ENCODE measurements at places on chromosomes 2 and 18.

- no peak for DNase-seq
Measured at GRCh38 chr2:149587950-149588487, 444 bp upstream of the MMADHC start.

DNA sequence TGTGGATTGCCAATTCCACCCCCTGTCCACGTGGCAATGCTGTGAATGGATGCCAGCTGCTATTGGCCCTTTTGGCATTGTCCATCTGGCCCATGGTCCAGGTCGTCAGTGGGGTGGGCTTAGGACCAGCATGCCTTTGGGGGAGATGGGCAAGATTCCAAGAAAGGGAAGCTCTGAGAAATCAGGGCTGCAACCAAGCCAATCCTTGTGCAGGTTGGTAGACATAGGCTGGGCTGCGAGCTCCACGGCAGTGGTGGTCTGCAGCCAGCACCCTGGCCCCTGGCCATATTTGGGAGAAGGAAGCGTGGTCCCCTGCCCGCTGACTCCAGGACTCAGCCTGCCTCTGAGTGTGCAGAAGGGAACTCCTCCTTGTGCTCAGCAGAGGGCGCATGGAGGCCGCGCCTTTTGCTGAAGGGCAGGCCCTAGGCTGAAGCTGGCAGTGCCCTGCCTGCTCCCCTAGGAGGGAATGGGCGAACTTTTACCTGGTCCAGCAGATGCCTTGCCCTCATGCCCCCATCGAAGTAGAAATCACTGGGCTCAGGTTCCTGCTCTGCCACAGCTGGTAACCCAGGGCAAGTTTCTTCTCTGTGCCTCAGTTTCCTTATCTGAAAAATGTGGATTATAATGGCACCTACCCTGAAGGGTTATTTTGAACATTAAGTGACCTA is 5.4 kb downstream of the SPR start:
- DNase-seq: peak; percentile 79

DNA sequence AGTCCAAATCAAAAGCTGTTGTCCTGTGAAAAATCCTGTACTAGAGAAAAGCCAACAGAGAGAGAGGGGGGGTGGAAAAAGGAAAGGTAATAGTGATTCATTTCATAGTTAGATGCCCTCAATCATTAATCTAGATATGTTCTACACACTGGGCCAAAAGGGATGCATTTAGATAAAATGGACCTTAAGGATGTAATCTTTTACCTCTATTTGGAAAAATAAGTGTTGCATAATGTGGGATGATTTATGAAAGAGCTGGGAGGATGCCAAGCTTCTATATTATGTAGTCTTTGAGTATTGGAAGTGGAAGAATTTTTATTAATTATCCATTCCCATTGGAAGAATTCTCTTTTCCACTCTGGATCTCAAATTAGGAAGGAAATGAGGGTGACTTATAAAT is 480.5 kb upstream of the ZEB2 start:
- no peak for DNase-seq

DNA sequence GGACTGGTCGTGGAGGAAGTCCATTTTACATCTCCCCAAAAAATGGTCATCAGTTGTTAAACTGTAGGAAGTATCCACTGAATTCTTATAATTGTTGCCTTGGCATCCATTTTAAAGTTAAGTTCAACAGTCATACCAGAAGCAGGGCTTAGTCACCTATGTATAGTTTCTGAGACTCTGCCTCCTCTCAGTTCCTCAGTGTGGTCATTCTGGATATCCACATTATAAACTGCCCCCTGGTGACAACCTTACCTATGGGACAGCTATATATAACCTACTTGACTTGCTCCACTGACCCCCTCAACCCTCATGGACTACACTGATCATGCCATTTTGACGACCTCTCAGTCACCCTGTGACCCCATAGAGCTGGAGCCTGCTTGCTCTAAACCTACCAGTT is 617.0 kb downstream of the LRP1B start:
- no peak for DNase-seq

DNA sequence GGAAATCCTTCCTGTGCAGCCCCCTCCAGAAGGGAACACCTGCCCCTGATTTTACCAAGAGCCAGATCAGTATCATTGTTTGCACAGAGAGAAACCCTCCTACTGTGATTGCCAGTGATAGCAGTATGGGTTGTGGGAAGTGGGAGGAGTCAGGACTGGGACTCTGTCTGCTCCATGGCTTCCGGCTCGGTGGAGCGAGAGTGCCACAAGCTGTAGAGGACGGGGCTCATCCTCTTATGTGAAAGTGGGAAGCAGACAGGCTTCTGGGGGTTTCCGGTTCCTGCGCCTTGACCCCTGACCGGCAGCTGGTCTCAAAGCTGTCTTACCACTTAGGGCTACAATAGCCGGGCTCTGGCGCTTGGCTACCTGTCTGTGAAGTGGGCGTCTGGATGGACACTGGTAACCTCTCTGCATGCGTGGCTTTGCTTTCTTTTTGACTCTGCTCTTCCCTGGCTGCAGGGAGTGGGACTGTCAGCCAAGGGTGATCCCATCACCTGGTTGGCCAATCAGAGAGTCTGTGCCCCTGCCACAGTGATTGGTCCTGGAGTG is 79.7 kb downstream of the BCL2L11 start:
- peak; percentile 31 for DNase-seq

- no peak for DNase-seq
Measured at GRCh38 chr2:69022548-69022947, 9.6 kb downstream of the ANTXR1 start.

- no peak for DNase-seq
Measured at GRCh38 chr18:10715791-10716190, 190.0 kb downstream of the NAPG start.

- DNase-seq: no peak
Measured at GRCh38 chr2:45776160-45776955, 124.9 kb downstream of the PRKCE start.

DNA sequence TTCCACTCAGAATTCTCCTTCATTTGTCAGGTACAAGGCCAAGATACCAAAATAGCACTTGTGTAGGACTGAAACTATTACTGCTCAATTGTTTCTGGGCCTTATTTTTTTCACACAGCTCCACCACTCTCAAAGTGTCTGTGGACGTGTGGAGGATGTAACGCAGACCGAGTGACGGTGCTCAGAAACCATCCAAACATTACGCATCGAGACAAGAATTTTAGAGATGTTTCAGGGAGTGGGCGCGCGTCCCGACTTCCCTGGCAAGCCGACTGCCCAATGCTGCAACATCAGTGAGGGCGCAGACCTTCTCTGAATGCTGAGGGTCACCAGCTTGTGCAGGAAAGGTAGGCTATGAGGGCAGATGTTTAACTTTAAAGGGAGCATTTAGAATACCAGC is 108.4 kb downstream of the GATA6 start:
- no peak for DNase-seq

DNA sequence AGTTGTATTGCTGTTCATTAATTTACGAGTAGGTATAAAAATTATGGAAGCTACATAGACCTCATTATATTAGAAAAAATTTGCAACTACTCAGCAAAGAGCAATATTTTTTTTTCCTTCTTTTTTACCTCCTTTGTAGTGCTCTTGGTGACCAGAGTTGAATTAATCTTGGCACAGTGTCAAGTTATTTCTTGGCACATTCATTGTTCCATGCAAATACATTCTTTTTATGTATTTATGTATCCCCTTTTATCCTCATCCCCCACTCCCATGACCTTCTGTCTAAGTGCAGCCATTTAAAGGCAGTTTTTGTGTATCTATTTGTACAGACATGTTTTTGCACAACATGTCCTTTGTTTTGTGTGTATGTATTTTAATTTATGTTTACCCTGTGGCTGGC is 224.5 kb downstream of the CCDC102B start:
- DNase-seq: no peak

- DNase-seq: no peak
Measured at GRCh38 chr2:241493092-241493491, 15.3 kb downstream of the STK25 start.

- no peak for DNase-seq
Measured at GRCh38 chr2:133459590-133459989, 108.7 kb downstream of the NCKAP5 start.

DNA sequence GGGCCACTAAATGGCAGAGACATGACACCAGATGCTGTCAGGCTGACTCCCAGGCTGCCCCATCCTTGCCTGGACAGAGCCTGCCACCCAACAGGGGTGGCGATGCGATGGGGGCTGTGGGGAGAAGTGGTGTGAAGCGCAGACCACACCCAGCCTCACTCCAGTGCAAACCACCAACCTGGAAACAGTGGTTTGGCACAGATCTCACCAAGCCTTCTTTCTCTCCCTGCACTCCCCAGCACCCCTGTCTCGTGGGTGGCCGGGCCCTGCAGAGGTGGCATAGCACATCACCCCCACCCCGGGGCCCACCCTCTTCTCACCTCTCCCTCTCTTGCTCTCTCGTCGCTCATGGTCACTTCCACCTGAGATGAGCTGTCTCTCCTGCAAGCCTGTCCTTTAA is 32.6 kb downstream of the CIB4 start:
- no peak for DNase-seq

DNA sequence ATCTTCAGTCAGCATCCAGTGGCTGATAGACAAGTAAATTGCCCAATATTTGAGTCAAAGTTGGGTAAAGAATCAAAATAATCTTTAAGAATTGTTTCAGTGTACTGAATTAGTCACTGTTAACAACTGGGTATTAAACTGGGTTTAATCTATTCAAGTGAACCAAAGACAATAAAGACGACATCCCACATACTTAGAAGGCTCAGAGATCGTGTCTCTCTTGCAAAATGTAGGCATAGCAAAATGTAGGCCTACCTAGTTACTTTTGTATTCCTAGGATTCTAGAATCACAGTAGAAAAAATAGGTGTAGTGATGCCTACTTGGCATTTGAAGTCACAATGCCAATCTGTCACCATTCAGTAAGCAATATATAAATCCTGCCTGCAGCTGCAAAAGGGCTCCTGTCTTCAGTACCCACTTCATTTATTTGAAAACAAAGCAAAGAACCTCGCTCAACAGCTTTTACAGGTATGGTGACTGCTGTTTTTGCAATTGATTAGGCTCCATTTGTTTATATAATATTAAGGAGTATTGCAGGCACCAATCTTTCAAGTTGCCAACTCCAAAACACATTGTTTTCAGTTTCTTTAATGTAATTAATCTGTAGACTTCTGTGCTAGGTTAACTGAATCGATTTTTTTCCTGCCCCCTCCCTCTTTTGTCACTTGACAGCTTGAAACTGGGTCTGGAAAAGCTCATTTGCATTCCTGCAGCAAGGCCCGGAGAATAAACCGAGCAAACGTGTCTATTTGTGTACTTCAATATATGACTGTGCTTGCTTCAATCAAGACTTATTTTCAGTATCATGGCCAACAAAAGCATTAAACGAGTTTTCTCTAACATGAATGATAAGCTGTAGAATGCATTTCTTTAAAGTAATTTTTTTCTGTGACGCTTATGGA is 1074.9 kb downstream of the TDRD15 start:
- DNase-seq: no peak

DNA sequence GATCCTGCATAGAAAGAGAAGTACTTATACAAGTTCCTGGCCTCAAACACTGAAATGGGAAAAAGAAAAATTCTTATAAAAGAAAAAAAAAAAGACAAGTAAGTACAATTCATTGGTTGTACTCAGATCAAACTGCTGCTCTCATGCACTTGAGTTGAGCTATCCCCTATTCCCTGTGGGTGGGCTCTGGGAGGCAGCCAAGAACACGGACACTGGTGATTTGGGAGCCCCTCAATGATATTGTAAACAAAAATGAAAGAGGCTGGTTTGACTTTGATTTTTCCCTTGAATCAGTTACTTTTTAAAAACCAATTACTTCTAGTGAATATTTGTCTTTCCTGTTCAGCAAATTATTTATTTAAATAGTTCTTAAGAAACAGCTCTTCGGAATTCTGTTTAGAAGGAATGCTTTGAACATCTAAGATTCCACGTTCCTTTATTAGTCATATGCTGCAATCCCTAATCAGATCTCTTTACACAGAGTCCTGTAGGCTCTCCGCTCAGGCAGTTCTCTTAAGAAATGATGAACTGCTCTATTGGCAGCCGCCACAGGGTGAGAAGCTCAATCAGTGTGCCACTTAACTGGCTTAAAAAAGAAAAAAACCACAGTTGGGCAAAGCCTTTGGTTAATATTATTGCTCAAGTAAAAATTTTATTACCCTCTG is 225.1 kb downstream of the TMEM182 start:
- DNase-seq: no peak

- no peak for DNase-seq
Measured at GRCh38 chr2:120442541-120442922, 96.6 kb downstream of the INHBB start.

DNA sequence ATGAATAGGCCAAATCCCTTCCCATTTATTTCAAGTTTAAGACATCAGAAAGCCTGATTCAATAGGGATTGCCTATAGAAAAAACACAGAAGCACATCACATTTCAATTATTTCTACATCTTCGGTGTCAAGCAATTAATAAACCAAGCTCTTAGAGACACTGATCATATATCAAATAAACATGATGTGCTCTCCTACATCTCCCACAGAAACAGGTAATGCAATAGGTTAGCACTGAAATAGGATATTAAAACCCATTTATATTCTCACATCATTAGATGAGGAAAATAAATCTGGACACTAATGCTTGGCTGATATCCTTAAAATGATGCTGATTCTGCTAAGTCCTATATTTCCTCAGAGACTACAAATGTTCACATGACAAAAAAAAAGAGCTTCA is 364.7 kb downstream of the MBD2 start:
- DNase-seq: no peak

DNA sequence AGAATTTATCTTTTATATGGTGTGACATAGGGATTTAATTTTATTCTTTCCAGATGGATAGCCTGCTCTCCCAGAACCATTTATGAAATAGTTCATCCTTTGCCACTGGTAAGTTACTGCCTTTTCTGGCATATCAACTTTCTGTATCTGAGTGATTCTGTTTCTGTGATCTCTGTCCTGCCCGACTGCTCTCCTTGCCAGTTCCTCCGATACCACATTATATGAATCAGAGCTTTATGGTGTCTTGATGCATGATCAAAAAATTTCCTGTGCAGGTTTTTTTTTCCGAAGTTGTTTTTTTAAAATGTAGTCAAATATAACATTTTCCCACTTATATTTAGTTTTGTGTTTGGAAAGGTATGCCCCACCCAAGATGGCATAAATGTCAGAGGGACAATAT is 242.5 kb downstream of the CYP26B1 start:
- DNase-seq: no peak

GRCh38 chr2:10028988-10029874 is 14.1 kb upstream of the KLF11 start:
- DNase-seq: peak; percentile 83

DNA sequence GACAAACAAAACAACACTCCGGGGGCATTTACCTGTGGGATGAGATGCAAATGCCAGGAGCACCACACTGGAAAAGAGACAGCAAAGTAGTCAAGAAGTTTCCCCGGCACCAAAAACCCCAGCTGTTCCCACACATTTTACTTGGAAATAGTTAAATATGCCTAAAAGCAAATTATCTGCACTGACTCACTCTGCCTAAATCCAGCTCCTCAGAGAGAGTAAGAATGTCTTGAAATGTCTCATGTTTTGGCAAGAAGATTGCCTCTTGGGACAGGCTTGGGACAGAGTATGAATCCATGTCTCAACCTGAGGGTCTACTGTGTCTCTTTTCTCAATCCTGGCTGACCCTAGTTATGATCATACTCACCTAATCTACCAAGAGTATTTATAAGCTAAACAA is 87.5 kb upstream of the RIOK3 start:
- DNase-seq: no peak

- DNase-seq: no peak
Measured at GRCh38 chr2:45124456-45124855, 115.2 kb upstream of the SIX2 start.
